ENCODE measurements at places on chromosomes 11 and 22.

DNA sequence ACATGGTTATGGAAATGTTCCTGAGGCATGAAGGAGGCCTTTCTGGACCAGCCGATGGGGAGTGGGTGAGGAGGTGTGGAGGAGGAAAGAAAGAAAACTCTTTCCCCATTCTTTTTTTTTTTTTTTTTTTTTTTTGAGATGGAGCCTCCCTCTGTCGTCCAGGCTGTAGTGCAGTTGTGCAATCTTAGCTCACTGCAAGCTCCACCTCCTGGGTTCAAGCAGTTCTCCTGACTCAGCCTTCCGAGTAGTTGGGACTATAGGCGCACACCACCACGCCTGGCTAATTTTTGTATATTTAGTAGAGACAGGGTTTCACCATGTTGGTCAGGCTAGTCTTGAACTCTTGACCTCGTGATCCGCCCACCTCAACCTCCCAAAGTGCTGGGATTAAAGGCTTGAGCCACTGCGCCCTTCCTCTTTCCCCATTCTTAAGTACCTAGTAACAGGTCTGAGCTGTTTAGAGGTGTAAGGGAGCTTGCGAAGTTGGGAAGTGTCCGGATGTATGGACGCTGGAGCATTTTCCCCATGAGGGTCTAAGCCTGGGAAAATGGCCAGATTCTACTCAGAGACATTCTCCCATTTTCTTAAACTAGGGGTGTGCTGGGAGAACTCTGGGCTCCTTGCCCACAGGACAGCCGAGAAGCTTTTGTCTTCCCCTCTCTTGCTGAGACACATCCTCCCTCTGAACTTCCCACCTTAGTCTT, 135.8 kb downstream of the TEAD1 start:
- no peak for ATAC-seq

- ATAC-seq, result no peak
Measured at GRCh38 chr11:104098132-104098531, 61.7 kb downstream of the DDI1 start.

DNA sequence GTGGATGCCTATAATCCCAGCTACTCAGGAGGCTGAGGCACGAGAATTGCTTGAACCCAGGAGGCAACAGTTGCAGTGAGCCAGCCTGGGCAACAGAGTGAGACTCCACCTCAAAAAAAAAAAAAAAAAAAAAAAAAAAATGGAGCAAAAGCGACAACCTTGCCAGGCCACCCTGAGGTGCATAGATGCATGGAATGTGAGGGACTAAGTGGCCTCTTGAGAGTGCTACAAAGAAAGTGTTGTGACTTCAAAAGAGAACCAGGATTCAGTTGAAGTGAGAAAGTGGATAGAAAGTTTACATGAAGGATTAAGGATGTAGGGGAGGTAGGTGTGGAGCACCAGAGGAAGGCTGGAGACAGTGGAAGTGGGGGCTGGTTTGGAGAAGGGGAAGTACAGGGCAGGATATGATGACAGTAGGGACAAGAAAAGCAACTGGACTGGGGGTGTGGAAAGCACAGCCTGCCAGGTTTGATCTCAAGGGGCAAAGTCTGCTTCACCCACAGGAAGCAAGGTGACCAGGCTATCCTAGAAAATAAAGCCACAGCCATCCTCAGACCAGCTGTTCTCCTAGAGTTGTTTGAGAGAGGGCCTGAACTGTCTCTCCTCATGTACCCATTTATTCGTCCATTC, 36.0 kb upstream of the OLFML1 start:
- no peak for ATAC-seq

GRCh38 chr11:43517518-43517917, 158.8 kb downstream of the TTC17 start:
- ATAC-seq, result no peak

DNA sequence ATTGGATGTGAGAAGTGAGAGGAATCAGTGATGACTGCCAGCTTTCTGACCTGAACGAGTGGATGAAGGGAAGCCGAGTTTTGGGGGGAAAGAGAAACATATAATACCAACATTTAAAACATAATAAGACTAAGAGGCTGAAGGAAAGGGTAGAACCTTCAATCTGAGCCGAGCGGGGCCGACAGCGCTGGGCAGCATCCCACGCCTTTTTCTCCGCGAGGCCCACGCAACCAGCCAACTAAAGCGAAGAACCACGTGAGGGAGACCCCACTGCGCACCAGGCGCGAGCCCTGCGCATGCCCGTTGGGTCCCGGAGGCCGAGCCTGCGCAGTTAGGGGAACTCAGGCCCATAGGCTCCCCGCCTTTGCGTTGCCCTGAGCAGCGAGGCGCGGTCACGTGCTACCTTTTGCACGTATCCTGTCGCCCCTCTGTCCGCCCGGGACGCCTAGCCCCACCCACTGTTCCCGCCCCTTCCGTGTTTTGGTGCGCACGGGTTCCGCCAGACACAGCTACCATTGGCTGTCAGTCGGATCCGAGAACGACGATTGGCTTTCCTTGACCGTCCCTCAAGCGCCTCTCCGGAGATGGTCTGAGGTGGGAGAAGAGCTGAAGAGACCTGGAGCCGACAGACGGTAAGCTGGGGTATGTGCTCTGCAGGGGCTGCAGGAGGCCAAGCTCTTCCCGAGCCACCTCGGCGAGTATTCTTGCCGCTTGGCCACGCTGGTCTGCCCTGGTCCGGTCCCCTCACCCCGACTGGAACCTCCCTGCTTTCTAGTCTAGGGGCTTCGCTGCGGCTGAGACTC, at the start of gene HINFP:
Gene HINFP, plus strand, starts transcription at position 573 of the 803 bp plus-strand sequence. CDS start 5,365 bp downstream, outside the sequence.
- ATAC-seq, result peak; percentile 99

- ATAC-seq, result no peak
Measured at GRCh38 chr11:11668781-11669180, 47.0 kb upstream of the GALNT18 start.

DNA sequence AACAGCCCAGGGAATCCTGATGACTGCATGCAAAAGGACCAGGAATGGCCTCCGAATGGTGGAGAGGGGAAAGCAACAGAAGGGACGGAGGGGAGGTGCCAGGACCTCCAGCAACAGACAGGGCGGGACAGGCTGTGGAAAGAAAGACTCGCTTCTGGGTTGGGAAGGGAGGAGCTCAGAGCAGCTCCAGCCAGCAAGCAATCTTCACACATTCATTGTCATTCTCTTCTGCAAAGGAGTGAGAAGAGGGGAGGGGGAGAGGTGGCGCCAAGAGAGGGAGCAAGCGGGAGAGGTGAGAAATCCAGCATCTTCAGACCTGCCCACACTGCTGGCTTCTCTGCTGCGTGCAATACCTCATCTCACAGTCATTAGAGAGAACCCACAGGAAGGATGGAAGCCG, 509.0 kb downstream of the BUD13 start:
- ATAC-seq, result no peak

- ATAC-seq, result no peak
Measured at GRCh38 chr11:34317666-34318065, 40.1 kb downstream of the ABTB2 start.

- ATAC-seq, result no peak
Measured at GRCh38 chr11:76769645-76770586, 13.2 kb upstream of the TSKU start.

DNA sequence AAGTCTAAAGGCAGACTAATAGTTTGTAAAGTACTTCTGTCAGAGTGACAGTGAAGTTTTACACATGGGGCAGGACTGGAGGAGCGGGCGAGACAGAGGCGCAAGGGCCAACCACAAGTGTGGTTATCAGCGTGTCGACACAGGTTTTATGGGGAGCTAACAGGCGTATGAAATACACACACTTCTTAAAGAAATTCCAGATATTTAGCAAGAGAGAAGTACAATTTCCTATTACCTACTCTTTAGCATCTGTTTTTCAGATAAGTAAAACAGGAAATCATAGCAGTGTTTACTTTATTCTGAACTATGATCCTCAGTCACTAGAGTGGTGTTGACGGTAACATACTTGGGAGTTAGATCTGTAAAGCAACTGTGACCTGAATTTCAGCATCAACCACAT, 22.5 kb downstream of the VSIG10L2 start:
- ATAC-seq, result no peak

DNA sequence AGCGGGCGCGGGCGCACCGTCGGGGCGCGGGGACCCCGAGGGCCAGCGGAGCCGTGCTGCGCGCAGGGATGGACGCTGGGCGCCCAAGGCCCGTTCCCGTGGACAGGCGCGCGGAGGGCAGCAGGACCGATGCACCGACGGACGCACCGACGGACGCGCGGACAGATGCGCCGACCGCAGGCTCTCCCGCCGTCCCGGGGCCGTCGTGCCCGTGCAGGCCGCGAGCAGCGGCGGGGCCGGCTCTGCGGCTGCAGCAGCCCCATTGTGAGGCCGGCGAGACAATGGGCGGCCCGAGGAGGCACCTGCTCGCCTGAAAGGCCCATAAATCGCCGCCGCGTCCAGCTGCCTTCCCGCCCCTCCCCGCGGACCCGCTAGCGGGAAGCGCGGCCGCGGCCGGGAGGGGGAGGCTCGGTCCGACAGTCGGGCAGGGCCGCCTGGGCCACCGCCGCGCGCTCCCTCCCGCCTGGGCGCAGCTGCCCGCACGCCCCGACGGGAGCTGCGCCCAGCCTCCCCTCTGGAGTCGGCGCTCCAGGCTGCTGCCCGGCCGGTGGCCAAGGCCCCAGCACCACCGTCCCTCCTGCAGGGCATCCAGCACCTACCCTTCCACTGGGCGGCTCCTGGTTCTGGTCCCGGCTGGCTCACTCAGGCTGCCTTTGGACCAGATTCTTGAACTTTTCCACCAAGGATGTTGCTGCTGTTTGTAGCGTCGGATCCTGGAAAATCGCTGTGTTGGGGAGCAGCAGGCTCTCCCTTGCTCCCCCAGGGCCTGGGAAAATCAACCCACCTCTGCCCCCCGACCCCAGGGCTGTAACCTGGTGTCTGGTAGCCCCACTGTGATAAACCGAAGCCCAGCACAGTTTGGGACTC, 15.8 kb downstream of the CDKN1C start:
- ATAC-seq, result no peak

- peak; percentile 31 for ATAC-seq
Measured at GRCh38 chr11:73520353-73521061, 77.4 kb downstream of the FAM168A start.

DNA sequence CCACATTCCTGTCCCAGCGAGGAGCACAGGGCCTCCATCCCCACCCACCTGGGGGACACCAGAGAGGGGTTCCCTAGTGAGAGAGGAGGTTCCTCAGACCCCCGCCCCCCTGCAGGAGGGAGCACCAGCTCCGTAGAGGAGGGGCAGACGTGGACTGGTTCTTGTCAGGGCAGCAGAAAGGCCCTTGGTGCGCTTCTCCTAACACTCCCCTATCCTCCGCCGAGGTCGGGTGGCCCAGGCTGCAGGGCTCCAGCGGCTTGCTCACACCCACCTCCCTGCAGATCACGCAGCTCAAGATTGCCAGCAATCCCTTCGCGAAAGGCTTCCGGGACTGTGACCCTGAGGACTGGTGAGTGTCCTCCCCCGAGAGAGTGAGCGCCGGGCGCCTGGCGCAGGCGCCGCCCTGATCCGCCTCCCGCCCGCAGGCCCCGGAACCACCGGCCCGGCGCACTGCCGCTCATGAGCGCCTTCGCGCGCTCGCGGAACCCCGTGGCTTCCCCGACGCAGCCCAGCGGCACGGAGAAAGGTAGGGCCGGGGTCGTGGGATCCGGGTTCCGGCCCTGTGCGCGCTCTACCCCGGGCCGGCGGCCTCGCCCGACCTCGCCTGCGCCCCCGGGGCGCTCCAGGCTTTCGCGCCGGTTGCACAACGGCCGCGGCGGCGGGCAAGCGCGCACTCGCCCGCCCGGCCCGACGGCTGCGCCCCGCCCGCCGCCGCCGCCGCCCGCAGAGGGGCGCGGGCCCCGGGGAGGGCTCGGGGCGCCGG, 5.1 kb downstream of the TBX1 start:
- ATAC-seq, result no peak

DNA sequence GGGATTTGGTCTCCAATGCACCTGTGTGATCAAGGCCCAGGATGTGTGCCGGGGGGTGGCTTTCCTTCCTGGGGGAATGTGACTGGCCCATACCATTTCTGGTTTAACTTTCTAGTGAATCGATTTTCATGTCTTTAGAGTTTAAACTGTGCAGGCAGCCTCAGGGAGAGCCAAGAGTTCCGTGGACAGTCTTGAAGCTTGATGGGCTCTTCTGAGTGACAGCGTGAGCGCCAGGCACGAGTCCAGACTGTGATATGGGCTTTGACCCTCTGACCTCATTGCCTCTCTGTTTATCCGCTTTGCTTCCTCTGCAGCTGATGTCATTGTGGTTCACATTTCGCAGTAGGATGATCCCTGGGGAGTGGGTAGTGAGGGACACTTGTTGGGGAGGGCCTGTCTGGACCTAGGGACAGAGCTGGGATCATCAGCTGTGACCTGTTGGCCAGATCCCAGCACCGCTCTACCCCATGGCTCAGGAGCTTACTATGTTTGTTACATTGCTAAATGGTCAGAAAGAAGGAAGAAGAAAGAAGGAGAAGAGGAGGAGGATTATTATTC, 80.6 kb upstream of the CLDN5 start:
- no peak for ATAC-seq

DNA sequence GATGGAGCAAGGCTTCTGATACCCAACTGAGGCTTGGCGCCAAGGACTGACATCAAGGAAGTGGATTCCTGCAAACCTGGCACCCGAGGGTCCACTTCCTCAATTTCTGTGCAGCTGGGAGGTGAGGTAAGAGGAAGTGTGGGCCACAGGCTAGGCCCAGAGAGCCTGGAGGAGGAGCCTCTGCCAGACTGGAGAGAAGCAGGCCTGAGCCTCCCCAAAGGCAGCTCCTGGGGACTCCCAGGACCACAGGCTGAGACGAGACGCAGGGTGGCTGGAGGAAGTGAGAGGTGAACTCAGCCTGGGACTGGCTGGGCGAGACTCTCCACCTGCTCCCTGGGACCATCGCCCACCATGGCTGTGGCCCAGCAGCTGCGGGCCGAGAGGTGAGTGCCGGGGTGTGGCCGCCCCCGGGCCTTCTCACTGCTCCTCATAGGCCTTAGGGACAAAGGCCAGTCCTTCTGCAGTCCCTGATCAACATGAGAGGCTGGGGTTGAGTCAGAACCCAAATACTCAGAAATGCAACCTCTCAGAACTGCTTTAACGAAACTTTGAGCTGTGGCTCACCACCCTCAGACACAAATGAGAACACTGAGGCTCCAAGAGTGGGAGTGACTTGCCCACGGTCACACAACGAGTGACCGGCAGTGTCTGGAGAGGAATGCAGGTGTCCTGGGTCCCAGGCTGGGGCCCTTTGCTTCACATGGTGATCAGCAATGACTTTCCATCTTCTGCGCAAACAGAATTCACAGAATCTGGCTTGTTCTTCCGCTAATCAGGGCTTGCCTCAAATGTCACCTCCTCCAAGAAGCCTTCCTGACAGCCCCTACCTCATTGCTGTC, at the start of gene NCF4:
Gene NCF4, plus strand, starts transcription at position 186 of the 839 bp plus-strand sequence. Its CDS starts 166 bp downstream, at position 352.
- peak; percentile 90 for ATAC-seq

GRCh38 chr11:119709638-119710346, 19.2 kb downstream of the NECTIN1 start:
- ATAC-seq, result no peak

GRCh38 chr22:40425082-40425481, 54.7 kb downstream of the SGSM3 start:
- no peak for ATAC-seq

- ATAC-seq, result no peak
Measured at GRCh38 chr11:16350125-16350524, 6.2 kb downstream of the SOX6 start.
